ENCODE measurements at places on chromosomes 5 and 9.

DNA sequence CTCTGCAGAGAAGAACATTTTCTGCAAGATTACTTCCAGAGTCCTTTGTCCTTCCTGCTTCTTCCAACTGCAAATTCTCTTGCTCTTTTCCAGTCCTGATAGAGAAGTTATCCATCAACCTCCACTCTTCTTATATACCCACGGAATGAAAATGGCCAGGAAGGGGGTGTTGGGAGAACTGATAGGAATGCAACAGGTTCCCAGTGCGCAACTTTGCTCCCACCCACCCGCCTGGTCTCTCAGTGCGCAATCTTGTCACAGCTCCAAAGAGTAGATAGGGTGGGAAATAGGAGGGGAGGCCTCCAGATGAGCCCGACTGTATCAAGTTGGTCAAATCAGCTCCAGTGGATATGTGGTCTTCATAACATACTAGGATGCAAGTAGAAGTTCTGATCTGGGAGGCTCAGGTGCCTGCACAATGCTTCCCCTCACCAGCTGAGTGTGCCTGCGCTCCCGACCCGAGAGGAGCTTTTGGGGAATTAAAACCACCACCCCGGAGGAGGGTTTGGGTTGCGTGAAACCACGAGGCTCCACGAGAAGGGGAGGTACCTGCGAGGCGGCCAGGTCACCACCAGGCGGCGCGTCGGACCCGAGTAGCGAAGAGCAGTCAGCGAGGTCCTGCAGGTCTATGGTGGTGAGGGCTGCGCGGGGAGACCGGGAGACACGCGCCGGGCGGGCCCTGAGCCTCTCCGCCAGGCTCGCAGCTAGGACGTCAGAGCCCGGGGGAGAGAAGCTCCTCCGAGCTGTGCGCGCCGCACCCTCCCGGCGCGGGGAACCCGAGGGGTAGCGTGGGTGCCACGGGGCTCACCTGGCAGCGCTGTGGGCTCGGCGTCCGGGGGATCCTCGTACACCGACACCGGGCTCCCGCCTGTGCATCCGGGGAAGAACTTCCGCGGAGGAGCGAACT, 835 bp downstream of the MCIDAS start:
- DNase-seq = no peak

- no peak for DNase-seq
These were observed 162.1 kb downstream of the SMC2 start for GRCh38 chr9:104256031-104256695.

DNA sequence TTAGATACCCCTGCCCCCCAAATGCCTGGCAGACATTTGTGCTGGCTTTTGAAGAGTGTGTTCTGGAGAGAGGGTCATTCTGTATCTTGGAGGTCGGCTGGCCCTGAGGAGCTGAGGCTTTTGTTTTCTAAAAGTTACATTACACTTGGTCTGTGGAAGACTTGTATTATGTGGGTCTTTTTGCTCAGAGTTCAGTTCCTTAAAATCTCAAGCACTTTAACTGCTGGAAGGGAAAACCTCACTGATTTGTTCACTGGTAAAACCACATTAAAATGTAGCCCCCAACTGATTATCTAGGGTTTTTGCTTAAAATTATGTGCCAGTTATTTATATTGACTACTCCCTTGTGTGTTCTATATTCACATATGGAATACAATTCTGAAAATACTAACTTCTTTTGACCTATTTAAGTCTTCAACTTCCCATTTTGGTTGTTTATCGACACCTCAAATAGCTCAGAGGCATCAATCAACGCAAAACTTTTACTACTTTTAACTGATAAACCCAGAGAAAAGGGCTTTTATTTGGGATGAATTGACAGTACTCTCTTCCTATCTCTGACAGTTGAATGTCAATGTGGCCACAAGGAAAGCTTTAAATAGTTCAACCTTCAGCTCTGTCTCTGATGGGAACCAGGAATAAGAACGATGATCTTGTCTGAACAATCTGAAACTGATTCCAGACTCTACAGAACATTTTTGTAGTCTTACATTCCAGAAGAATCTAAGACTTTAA, 54.0 kb upstream of the MAP3K1 start:
- DNase-seq = no peak

DNA sequence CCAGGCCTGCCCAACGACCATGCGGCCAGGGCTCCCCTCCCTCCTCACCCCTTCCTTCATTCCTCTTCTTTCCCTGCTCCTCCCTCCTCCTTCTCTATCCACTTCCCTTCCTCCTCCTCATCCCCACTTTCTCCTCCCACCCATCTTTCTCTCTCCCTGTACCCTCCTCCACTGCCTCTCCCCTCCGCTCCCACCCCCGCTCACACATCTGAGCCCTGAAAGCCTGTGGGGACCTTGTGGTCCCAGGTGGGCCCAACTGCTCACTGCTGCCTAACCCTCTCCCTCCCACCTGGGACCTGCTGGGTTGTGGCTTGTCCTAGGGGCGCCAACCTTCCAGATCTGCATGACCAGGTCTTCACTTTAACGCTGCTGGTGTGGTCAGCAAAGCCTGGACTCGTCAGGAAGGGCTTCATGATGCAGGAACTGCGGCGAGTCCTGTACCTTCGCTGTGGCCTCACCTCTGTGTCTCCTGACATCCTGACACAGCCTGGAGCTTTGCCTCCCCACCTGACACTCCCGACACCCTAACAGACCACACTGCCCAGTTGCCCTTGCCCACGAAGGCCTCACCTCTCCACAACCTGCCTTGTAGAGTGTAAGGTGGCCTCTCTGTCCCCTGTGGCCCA, 34.6 kb downstream of the C5orf15 start:
- no peak for DNase-seq

GRCh38 chr9:37034305-37034937, 353 bp upstream of the PAX5 start:
- no peak for DNase-seq

GRCh38 chr9:78291240-78291925, 5.5 kb upstream of the PSAT1 start:
- no peak for DNase-seq

Measured in stimulated activated CD8-positive, alpha-beta memory T cell treated with anti-CD3 and anti-CD28 coated beads, Interleukin-4, amount 100 ng/mL, for 1 hour (primary cell).